ENCODE measurements at places on chromosomes 16 and 17.

DNA sequence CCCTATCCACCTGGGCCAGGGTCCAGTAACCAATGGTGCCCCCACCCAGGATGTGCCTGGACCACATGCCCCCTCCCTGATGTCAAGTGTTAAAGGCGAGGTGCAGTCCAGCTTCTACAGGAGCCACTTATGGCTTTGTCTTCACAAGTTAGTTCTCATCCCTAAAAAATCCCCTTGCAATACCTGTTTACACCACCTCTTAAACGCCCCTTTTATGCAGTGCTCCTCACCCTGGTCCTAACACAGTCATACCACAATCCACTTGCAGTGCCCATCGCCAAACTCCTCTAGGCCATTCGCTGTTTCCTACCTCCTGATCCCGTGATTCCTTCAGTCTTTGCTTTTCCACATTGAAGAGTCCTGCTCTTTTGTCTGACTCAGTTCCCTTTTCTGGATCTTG, 7.1 kb downstream of the GLYR1 start:
- no peak for DNase-seq

DNA sequence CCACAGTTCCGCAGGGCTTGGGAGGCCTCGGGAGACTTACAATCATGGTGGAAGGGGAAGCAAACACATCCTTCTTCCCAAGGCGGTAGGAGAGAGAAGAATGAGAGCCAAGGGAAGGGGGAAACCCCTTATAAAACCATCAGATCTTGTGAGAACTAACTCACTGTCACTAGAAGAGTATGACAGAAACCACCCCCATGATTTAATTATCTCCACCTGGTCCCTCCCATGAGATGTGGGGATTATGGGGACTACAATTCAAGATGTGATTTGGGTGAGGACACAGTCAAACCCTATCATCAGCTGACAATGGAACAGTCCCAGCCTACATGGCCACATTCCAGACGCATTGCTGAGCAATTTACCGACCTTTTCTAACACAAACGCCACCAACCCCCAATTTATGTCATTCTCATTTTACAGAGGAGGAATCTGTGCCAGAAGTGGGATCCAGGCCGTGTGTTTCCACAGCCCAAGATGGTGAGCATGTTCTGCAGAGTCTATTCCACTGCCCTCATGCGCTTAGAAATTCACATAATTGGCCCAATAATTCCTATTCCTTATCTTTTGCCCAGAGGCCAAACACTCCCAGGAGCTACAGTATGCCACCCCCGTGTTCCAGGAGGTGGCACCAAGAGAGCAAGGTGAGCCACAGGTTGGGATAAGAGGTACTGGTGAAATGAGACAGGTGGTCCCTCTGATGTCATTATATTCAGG, 17.3 kb downstream of the MILR1 start:
- DNase-seq: no peak

DNA sequence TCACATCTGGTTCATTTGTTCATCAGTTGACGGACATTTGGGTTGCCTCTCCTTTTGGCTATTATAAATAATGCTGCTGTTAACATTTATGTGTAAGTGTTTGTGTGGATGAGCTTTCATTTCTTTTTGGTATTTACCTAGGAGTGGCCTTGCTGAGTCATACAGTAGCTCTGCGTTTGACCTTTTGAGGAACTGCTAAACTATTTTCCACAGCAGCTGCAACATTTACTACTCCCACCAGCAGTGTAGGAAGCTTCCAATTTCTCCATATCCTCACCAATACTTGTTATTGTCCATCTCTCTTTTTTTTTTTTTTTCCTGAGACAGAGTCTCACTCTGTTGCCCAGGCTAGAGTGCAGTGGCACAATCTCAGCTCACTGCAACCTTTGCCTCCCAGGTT, 20.7 kb upstream of the PLCG2 start:
- no peak for DNase-seq

GRCh38 chr17:76657505-76658241, 14.1 kb upstream of the ST6GALNAC1 start:
- DNase-seq: no peak

DNA sequence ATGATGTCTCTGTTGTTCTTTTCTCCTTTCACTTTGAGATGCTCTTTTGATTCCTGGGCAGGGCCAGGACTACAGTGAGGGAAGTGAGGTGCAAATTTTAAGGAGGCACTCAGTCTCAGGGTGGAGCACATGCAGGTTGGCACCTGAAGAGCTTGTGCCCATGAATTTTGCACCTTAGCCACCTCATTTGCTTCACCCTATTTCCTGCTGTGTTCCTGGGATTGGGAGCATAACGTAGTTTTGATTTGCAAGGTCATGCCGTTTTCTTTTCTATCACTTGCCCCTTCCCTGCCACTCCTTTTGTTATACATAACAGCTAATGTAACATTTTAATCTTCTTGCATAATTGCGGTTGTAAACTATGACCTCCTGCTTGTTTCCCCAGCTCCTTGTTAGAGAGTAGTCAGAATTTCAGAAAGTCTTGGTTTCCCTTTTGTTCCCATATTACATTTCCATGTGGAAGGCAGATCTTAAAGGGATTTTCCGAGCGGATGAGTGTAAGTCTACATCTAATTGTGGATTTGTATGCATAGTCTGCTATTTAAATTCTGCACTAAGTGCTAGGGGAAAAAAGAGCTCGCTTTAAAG, 9.8 kb downstream of the PMFBP1 start:
- no peak for DNase-seq

DNA sequence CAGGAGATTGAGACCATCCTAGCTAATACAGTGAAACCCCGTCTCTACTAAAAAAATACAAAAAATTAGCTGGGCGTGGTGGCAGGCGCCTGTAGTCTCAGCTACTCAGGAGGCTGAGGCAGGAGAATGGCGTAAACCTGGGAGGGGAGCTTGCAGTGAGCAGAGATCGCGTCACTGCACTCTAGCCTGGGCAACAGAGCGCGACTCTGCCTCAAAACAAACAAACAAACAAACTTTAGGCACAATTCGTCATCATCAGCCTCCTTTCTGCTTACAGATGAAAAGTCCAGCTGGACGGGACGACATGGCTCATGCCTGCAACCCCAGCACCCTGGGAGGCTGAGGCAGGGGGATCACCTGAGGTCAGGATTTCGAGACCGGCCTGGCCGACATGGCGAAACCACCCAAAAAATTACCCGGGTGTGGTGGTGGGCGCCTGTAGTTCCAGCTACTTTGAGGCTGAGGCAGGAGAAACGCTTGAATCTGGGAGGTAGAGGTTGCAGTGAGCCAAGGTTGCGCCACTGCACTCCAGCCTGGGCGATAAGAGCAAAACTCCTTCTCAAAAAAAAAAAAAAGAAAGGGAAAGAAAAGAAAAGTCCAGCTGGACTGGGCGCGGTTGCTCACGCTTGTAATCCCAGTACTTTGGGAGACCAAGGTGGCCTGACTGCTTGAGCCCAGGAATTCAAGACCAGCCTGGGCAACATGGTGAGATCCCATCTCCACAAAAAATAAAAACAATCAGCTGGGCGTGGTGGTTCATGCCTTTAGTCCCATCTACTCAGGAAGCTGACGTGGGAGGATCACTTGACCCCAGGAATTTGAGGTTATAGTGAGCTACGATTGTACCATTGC, 1.5 kb upstream of the SPIRE2 start:
- no peak for DNase-seq
